ENCODE measurements at places on chromosomes 1 and 21.
A peak's percentile ranks its signal among the peaks of the same experiment; 100 is the strongest.

GRCh38 chr1:202283991-202284390, 57.7 kb downstream of the UBE2T start:
- DNase-seq, result no peak

- DNase-seq, result no peak
These were observed 10.0 kb downstream of the URB2 start for GRCh38 chr1:229636042-229636441.

DNA sequence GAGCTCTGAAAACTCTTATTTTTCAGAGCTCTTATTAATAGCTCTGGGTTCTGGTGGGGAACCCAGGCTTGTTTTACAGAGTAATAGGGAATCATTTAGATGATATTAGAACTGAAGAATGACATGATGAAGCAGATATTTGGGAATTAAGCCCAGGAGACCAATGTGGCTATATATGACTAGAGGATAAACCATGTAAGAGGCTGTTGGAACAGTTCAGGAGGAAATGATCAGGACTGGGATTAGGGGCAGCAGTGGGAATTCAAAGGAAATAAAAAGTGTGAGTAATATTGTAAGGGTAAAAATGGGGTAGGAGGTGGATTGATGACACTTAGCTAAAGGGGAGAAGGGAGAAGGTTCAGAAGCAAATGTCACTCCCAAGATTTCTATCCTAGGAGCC, 58.6 kb downstream of the GIPC2 start:
- DNase-seq, result no peak

DNA sequence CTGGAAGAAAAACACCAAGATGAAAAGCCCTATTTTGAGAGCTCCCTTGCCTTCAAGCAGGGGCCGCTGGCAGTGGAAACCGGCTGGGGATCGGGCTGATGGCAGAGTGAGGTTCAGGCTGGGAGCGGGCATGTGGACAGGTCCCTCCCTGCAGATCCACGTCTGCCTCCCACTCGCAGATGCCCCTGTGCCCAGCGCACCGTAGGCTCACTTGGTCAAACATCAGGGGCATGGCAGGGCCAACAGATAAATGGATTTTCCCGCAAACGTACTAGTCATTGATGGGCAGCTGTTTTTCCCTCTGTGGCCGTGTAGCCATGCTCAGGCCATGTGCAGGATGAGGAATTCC, 6.6 kb upstream of the C1orf174 start:
- DNase-seq, result no peak

DNA sequence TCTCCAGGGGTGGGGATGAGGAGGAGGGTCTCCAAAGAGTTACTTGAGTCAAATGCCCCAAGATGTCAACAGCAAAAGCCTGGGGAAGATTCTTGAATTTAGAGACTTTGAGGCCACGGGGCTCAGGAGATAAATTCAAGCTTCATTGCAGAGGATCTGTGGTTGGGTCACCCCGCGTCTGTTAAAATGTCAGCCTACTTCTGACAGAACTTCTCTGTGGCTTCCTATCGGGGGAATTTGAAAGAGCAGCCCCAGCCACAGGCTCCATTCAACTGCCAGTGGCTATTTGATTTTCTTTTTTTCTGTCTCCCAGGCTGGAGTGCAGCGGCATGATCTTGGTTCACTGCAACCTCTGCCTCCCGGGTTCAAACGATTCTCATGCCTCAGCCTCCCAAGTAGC, 62.5 kb upstream of the EFHD2 start:
- no peak for DNase-seq

GRCh38 chr1:181658581-181658980, 175.3 kb downstream of the CACNA1E start:
- no peak for DNase-seq

DNA sequence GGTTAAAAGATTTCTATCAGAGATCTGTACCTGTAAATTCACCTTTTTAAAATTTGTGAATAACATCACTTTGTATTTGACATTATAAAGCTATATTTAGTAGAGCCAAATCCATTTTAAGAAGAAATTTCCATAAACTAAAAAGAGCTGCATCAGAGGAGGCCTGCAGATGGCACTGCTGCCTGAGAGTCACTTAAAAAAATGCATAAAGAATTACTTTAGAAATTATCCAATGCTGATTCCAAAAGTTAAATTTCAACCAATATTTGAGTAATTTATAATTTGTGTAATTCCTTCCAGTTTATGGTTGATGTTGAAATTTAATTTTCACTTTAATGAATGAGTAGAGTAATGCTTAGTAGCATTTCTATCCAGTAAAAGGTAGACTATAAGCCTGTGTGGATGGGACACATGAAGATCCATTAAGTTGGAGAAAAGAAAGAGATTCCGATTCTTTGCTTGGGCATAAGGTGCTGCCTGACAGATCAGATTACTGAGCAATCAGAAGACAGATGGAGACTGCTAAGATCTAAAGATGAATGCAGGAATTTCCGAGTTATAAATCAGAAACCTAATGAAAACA, 20.7 kb upstream of the RPE65 start:
- DNase-seq, result no peak

GRCh38 chr1:168114845-168115244, 21.9 kb downstream of the GPR161 start:
- no peak for DNase-seq

DNA sequence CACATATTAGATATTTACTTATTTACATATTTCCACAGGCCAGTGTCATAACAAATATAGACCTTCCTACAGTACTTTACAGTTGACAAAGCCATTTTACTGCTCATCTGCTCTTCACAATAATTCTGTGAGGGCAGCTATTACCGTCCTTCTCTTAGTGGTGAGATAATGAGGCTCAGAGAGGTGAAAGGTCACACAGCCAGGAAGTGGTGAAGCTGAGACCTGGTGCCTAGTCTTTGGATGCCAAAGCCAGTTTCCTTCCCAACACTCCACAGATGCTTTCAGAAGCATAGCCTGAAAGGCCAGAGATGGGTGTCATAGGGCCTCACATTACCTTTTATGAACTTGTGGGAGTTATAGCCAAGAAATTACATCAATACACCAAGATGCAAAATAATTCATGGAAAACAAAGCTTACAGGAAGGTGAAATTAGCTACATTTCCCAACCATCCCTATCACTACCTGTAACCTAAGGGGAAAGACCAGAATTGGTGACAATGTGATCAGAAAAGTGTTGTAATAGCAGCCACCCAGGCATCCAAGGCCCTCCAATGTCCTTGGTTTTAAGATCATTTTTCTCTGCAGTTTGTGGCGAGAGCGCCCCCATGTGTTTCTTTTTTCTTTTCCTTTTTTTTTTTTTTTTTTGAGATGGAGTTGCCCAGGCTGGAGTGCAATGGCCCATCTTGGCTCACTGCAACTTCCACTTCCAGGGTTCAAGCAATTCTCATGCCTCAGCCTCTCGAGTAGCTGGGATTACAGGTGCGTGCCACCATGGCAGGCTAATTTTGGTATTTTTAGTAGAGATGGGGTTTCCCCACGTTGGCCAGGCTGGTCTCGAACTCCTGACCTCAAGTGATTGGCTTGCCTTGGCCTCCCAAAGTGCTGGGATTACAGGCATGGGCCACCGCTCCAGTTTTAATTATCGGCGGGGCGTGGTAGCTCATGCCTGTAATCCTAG, 26.5 kb upstream of the RPL11 start:
- DNase-seq, result peak; percentile 50

DNA sequence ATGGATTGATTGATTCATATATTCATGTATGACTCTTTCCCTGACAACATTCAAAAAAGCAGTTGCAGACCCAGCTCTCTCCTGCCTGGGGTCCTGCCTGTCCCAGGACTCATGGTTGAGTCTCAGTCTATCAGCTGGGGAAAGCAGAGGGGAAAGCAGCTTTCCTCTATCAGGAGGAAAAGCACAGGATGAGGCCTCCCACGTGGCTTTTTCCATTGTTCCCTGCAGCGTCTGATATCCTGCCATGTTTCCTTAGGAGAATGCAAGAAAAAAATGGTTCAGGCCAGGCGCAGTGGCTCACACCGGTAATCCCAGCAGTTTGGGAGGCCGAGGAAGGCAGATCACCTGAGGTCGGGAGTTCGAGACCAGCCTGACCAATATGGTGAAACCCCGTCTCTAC, 133.0 kb upstream of the VAMP3 start:
- no peak for DNase-seq

DNA sequence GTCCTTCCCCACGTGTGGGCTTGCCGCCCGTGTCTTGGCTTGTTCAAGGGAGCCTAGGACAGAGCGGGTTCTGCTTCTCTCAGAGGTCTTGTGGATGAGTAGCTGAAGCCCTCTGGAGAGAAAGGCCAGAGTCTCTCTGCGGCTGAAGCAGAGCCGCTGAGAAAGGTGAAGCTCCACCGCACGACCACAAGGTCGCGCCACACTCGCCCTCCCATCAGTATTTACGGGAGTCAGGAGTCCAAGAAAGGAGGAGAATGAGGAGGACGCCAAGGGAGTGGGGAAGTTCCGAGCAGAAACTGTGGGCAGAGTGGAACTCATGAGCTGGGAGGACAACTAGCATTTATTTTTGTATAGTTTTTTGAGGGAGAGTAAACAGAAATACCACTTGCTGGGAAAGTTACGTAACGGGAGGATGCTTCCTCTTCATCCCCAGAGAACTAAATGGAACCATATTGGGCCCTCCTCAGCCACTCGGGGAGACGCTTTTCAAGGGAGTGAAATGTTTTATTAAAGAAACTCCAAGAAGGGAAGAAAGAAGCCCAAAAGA, 51.6 kb upstream of the HAO2 start:
- no peak for DNase-seq

DNA sequence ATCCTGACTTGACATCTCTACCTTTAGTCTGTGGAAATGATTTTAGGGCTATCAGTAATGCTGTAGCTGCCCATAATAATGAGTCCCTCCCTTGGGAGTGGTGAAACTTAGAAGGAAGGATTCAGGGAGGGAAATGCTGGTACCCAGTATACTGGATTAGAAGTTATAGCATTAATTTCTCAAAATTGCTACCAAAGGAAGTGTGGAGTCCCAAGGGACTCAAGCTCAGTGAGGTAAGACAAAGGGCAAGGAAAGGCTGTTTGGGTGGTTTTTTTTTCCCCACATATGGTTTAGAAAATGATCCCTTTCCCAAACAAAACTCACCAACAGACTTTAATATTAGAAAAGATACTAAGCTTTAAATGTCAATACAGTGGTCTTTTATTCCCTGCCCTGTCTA, 99.9 kb downstream of the CD247 start:
- DNase-seq, result no peak

DNA sequence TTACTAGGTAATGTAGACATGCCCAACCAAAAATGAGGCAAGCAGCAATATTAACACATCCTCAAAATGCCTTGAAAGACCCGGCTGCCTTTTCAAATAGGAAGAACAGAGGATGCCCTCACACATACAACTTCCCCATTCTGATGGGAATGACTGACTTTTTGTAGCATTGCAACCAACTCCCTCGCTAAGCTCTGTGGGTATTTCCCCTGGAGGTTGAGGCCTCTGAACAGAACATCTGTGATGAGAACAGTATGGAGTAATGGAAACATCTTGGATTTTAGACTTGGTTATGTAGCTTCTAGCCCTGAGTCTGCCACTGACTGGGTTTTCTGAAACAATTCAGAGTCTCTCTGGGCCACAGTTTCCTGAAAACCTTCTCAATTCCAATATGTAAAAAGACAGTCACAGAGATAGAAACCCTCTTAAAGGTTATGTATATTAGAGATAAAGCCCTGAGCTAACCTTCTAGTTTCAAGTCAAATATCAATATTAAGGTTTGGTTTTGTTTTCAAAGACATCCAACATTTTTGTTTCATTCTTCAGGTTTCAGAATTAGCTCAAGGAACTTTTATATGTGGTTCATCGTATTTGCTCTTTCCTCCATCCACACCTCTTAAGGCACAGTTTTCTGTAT, 311.5 kb downstream of the SETD4 start:
- DNase-seq, result no peak

DNA sequence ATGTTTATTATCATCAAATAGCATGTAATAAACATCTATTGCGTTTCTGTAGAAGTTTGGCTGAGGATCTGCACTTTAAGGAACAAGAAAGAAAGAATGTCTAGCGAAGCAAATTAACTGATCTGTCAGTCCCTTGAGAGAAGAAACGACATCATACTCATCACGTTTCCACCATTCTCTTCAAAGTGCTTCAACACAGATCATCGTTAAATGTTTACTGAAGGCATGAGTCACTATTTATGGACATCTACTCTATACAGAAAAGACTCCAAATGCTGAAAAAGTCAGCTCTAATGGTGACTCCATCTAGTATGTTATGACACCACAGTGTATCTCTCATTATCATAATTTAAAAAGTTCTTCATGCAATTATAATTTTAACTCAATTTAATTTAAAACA, 369.1 kb downstream of the RGS7 start:
- no peak for DNase-seq

All from NCI-H1105 (cell line).